ENCODE measurements at places on chromosomes 5 and 9. TPM values are rescaled to one million over a fixed set of nuclear protein-coding genes. Genes with fewer than 3 reads are reported as not detected.

DNA sequence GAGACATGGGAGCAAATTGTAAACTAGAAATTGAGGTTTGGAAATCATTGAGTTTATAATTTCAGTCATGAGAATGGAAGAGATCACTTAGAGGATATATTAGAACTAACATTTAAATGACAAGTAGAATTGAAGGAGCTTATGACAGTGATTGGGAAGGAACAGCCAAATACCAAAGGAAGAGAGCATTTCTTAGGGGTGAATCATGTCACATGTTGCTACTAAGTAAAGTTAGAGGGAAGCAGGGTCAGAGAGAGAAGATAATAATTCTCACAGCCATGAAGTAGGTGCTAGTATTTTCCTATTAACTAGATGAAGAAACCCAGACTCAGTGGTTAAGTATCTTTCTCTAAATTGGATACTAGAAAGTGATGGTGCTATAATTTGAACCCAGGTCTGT lies 59.3 kb downstream of the COMMD10 start:
- no peak for DNase-seq

DNA sequence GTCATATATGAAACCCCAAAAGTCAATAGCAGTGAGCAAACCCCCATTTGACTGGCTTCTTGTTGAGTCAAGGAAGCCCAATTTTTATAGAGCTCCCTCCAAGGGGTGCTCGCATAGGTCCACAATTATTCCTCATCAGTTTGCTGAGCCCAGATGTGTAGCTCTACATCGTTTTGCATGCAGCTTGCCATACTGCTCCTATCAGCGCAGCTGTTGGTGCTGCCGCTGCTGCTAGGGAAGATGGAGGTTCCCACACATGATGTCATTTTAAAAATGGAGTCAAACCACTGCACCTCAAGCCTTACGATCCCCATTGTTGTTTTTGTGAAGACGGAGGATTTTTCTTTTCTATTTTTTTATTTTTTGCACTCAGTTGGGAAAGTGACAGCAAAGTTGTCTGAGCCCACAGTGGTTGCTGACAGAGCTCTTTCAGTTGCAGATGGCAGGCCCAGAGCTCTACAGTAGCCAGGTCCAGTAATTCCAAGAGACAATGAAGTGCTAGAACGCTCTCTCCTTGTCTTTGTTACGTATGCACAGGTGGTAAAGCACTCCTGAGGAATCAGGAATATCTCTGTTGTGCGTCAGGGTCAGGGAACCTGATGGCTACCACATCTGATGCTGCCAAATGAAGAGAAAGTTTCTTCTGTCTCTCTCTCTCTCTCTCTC lies 23.2 kb upstream of the C5orf63 start:
- DNase-seq, result no peak

- DNase-seq, result no peak
These were observed 230.3 kb upstream of the RFX3 start for GRCh38 chr9:3756071-3756470.

DNA sequence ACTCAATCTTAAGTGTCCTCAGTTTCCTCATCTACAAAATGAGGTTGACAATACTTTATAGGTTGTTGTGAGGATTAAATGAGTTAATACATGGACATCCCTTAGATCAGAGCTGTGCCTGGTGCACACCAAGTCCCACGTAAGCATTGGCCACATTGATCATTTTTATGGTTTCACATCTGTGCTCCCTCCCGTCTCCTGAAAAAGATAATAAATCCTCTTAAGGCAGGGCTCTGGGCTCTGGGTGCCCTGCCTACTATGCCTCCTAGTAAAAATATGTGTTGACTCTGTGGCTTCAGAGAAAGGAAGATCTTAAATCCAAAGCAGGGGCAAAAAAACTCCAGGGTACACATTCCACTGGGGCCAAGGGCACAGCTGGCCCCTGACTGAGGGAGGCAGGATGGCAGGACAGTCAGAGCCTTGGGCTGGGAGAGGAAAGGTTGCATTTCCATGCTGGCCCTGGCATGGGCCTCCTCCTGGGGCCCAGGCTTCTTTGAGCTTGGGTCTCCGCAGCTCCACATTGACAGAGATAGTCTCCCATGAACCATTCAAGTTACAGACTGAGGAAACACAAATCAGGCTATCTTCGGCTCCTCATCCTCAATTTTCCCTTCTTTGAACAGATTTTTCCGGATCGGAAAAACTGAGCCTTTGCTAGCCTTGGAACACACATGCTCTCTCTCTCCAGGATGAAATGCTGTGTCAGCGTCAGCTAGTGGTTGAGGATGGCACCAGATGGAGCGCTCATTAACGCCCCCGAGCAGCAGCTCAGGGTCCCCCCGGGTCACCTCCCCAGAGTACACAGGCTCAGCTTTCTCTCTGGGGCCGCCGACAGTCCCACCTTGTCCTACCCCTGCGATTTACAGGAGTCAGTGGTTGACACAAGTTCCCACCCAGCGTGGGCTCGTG lies 22.4 kb upstream of the KIF12 start:
- no peak for DNase-seq

GRCh38 chr9:69198521-69199220 lies 24.6 kb downstream of the TJP2 start:
- DNase-seq, result no peak

GRCh38 chr5:98363157-98363556 lies 410.3 kb upstream of the RGMB start:
- DNase-seq, result no peak

- DNase-seq, result no peak
These were observed at the start of gene MZB1 for GRCh38 chr5:139389701-139390638. Gene MZB1, minus strand, starts transcription at chr5:139389913. Its CDS starts 57 bp downstream, at chr5:139389856.

- no peak for DNase-seq
These were observed 59.2 kb downstream of the SYK start for GRCh38 chr9:90860826-90861225.

DNA sequence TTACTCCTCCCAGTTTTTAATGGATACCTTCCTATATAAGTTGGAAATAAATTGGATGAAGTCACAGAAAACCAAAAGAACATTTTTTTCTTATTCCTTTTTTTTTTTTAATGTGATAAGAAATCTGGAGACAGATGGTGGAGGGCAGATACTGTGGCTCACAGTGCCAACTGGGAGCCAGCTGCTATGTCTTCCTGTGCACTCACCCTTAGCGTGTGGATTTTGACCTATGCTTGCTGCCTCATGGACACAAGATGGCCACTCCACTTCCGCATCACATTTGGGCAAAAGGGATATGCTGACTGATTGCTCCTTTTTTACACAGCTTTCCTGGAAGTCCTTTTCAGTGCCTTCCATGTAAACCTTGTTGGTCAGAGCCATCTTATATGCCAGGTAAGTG lies 342.6 kb downstream of the MAN2A1 start:
- no peak for DNase-seq

DNA sequence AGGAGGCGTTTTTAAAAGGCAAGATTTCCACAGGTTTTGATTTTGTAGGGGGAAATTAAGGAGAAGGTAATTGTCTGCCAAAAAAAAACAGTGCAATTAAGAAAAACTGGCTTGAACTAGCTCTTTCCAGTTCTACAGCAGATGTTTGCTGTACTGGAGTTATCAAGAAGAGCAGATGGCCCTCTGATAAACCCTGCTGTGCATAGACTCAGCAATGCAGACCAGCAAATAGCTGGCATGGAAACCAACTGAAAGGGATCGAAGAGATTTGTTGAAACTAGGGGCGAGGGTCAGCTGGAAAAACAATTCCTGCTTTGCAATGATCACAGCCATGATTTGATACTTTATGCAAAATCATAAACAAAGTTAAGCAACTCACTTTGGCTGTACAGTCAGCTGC lies 17.8 kb upstream of the BHMT start:
- DNase-seq, result no peak

DNA sequence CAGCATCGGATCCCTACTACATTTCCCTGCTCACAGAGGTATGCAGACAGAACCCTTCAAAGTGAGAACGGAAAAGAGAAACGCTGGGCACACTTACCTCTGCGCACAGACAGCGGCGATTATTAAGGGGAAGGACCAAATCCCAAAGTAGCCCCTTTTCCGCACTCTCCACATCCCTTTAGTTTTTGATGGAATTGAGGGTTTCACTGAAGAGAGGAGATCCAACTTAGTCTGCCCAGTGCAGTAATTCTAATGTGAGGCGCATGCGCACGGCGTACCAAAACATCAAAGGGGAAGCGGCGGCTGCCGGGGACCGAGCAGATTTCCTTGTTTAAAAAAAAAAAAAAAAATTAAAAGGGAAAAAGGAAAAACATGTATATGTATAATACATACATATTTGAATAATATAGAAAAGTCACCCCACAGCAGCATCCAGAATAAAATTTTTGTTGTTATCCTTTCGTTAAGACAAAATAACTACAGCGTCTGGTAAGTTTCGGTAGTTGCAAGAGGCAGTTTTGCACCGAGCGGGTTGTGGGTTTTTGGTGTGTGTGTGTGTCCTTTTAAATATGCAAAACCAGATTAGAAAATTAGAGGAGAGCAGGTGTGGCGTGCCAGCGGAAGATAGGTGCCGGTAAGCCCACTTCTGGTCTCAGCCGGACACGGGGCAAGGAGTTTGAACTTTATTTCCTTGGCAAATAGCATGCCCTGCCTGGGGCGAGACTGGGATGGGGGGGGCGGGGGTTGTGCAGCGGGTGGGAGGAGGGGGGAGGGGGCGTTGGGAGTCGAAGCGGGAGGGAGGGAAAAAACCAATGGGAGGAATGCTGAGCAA lies at the start of gene GABRB2:
GABRB2 (minus strand) TSS at position 256 of the 832 bp plus-strand sequence; CDS start at position 174, 82 bp downstream.
- DNase-seq, result peak; percentile 46

- DNase-seq, result no peak
These were observed 68.0 kb upstream of the CLINT1 start for GRCh38 chr5:157926977-157927376.

- DNase-seq, result no peak
These were observed 197.6 kb upstream of the MEF2C start for GRCh38 chr5:89080467-89081116.

DNA sequence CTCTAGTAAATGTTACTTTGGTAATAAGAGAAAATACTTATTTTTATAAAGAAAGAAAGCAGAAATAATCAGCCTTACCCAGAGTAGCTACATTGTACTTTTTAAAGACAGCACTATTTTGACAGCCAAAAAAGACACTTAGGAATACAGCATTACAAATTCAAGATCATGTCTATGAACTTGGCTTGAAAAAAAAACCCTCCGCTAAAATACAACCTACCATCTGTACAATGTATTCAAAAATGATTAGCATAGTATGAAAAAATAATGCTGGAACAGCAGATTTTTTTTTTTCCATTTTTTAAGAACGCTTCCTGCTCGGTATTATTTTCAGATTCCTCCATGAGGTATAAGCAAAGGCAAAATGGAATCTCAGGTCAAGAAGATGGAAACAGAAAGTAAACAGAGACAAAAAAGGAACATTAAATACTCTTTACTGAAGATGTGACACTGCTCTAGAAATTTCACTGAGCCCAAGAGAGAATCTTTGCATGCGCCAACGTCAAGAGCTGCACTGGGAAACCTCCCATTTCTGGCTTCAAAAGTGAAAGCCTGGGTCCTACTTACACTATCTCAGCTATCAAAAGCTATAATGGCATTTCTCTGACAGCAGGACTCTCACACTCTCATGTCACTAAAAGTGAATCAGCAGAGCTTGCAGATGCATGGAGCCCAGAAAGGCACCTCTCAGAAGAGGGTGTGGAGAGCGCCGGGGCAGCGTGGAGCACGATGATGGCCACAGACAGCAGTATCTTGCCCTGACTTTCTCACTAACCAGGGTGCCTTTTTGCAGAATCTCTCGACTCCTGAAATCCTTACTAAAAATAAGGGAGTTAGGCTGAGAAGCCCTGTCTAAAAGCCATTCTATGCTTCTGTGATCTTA lies 167.4 kb downstream of the ELAVL2 start:
- no peak for DNase-seq

GRCh38 chr5:178538741-178539229 lies 51.4 kb downstream of the COL23A1 start:
- no peak for DNase-seq

The RACK1 gene
- polyA plus RNA-seq, result 2,825 TPM

The SETX gene
- polyA plus RNA-seq, result 54.8 TPM

The FOXI1 gene
- 7.9 TPM for polyA plus RNA-seq

The RGS7BP gene
- 7.7 TPM for polyA plus RNA-seq

The SPATA31C1 gene
- polyA plus RNA-seq, result 0.71 TPM

The RIMOC1 gene
- polyA plus RNA-seq, result 28.2 TPM

The KIF4B gene
- 0.17 TPM for polyA plus RNA-seq

The UAP1L1 gene
- 4.2 TPM for polyA plus RNA-seq

The GLDC gene
- 18.2 TPM for polyA plus RNA-seq

The PCDHA9 gene
- 0.03 TPM for polyA plus RNA-seq

The GLE1 gene
- polyA plus RNA-seq, result 27.9 TPM
